Dorsolateral prefrontal cortex (tissue), 122 donors: ENCODE measurements at places on chromosomes 7 and 10. TPM values are rescaled to one million over a fixed set of nuclear protein-coding genes. Genes with fewer than 3 reads are reported as not detected.

GLCCI1 gene
- 90.4 TPM for total RNA-seq

COL13A1 gene
- 0.40 TPM for total RNA-seq

EPDR1 gene
- 63.0 TPM for total RNA-seq

DNA sequence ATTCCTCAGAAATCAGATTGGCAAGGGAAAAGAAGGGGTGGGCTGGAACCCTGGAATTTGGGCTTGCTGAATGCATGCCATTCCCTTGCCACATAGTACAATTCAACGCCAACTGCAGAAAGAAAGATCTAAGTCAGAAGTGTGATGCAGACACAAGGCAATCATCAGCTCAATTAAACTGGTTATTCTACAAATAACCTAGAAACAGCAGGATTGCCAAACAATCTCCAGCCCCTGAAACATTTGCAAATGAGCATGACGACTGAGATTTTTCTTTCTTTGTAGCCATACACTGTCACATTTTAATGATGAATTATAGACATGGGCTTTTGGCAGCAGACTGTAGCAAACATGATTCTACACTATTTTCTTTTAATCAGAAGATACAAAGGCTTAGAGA is 16.5 kb upstream of the CREB5 start:
- DNase-seq: no peak

DNA sequence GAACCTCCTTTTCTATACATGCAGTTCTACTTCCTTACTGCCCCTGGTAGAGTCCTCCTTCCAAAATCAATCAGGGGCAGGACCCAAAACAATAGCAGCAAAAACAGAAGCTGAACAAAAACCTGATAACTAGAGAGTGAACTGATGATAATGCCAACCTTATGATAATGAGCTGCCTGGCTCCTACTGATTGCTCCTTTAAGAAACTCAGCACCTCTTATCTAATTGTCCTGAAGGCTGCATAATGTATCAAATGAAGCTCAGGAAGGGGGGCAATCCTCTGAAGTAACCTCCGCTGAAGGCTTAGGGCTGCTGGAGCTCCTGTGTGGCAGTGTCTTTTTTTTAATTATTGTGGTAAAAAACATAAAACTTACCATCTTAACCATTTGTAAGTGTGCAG is 257.0 kb downstream of the PHTF2 start:
- no peak for DNase-seq
